ENCODE measurements at places on chromosomes 7 and 10.

DNA sequence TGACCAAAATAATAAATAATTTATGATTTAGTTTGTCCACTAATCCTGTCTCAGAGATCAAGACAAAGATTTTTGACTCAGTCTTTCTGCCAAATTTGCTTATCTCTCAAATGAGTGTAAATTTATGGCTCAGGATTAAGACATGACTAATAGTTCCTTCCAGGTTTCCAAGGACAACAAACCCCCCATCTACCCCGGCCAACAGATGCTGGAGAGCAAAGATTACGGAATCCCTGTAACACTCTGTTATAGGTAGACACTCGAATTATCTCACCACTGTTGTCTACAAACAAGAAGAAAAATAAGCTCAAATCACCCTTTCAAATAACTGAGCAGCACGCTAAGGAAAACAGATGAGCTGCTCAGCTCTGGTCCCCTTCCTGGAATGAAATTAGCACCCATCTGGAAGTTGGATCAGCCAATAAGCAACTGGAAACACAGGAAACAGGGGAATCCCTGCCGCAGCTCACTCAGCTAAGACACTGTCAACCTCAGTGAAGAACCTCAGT is 56.8 kb upstream of the SVIL start:
- DNase-seq: no peak

- DNase-seq: no peak
Measured at GRCh38 chr10:25633542-25633941, 300.5 kb upstream of the MYO3A start.

DNA sequence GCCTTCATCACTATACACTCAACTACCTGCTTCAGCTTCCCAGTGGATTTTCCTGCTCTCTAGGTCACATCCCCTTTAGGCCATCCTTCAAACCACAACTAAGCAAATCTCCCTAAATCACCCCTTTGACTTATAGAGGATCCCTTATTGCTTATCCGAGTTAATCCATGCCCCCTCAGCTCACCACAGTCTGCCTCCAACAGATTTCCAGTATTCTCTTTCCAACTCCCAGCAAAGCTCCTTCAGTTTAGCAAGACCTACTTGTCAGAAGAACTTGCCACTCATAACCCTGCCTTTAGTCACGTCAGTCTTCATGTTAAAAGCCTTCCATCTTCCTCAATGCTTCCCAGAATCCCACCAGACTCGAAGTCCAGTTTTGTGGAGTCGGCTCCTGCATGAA is 38.6 kb downstream of the RAPGEF5 start:
- no peak for DNase-seq

- no peak for DNase-seq
Measured at GRCh38 chr10:85043207-85043606, 714.8 kb downstream of the CCSER2 start.

DNA sequence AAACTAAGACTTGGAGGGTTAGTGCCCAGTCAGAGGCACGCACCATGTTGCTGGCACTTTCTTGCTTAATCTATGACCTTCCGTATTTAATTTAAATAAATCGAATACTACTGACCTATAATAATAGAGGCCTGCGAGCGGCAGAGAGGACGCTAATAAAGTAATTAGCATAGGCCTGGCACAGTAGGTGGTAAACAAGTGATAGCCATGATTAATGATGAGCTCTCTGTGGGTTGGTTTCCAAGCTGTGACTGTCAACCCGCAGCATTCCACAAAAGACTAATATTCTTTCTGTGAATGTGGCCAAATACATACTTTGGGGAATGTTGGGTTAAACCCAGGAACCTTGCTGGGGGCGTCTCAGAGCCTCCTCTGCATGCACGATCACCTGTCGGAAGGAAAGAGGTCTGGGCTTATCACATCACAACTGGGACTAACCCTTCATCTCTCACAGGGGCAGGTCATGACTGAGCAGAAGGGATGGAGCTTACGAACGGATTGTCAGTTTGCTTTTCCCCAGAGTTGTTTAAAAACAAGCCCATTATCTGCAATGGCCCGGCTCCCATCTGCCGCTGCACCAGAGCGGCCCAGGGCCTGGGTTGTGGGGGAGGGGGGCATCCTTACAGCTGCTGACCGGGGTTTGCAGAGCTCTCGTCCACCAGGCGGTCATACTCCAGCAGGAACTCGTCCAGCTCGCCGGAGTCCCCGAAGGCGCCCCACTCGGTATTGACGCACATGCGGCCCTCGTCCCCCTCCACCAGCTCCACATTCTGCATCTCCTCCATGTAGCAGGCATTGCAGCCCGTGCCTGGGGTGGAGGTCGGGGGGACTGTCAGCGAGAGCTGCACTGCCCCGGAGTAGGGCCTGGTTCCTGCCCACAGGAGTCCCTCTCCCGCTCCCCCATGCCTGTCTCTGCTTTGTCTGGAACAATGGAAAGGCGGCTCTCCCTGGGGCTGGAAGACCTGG is 6.2 kb upstream of the MYL7 start:
- DNase-seq: no peak

DNA sequence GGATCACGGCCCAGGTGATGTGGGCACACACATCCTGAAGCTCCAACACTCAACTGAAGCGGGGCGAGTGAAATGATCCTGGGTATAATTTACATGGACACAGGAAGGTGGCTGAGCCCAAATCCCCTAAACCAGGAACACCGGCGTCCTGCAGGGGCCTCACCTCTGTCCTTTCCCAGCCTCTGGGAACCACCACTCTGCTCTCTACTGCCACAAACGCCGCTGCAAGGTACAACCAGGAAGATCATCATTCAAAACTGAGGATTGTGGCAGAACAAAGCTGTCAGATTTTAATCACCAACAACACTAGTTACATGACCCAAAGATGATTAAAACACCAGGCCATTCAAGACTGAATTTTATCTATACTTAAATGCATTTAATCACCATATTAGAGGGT is 104.0 kb downstream of the DIP2C start:
- DNase-seq: no peak

- no peak for DNase-seq
Measured at GRCh38 chr7:103293526-103293925, 3.7 kb upstream of the PMPCB start.
